NCI-H226 (cell line): ENCODE measurements at places on chromosomes 11 and 22.

DNA sequence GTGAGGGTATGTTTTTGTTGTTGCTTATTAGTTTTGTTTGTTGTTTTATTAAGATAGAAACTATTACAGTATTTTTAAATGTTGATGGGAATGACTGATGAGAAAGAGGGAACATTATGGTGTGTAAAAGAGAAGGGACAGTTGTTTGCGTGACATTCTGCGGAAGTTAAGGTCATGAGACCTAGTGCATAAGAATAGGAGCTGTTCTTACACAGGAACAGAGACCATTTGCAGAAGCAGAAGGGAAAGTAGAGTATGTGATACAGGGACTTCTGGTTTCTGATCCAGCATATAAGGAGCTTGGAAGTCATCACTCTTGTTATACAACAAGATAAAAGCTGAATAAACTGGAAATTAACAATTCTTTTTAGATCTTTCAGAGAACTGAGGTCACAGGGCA lies 299.2 kb upstream of the API5 start:
- no peak for DNase-seq

DNA sequence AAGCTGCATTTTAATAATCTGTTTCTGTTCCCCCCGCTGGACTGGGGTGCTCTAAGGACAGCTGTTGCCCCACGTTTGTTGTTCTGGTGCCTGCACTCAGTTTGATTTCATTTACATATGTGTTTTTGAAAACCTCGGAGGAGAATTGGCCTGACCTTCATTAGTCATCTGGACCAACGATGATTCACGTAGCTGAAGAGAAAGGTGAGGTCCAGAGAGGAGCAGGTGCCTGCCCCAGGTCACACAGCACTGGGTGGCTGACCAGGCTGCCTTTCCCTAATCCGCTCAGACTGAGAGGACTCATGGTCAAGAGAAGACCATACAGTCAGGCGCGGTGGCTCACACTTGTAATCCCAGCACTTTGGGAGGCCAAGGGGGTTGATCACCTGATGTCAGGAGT lies 3.8 kb downstream of the CSDC2 start:
- DNase-seq = peak; percentile 9

DNA sequence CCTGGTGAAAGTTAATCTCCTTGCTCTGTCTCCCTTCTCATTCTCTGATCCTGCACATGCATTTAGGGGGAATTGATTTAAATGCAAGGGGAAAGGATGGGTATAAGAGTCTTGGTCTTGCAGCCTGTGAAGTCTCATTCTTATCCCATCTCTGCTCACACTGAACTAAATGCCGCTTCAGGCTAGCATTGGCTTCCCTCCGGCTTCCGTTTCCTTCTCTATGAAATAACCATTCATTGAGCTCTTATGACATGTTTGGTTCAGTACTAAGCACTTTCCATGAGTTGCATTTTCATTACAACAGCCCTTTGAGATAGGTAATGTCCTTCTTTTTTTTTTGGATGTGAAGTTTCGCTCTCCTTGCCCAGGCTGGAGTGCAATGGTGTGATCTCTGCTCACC lies 5.6 kb downstream of the ZBTB16 start:
- no peak for DNase-seq

GRCh38 chr11:8017894-8018483 lies 30.9 kb downstream of the EIF3F start:
- DNase-seq = no peak

GRCh38 chr11:60204922-60205321 lies 22.0 kb upstream of the MS4A6A start:
- no peak for DNase-seq

GRCh38 chr22:22925805-22926369 lies 38.3 kb downstream of the IGLL5 start:
- DNase-seq = no peak

DNA sequence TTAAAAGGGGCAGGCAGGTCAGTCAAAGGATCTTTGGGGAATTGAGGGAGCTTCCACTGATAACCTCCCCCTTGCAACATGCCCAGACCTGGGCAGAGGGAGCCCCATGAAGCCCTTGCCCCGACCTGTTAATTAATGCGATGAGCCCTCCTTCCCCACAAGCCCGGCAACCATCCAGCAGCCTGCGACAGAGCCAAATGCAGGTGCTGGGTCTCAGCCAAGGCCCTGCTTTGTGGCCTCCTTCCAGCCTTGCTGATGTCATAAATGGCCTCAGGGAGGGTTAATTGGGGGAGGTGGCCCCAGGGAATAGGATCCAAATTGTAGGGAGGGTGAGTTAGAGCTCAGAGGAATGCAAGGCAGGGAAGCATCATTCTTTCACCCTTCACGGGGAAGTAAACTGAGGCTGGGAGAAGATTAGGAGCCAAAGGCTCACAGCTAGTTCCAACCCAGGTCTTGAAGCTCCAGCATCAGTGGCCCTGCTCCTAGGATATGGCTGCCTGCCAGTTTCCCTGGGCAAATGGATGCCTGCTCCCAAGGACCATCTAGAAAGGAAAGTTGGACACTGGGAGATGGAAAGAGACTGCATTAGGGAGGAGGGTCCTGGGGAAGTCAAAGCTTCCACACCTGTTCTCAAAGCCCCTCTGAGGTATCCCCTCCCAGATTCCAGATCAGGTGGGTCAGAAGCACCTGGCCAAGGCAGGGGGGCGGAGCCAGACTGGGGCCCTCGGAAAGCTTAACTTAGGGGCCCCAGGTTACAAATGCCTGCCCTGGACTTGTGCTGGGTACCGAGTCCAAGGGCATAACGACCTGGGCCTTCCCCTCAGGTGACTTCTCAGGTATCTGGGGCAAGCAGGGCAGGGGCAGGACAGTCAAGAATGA lies 34.1 kb downstream of the LMO1 start:
- peak; percentile 17 for DNase-seq

DNA sequence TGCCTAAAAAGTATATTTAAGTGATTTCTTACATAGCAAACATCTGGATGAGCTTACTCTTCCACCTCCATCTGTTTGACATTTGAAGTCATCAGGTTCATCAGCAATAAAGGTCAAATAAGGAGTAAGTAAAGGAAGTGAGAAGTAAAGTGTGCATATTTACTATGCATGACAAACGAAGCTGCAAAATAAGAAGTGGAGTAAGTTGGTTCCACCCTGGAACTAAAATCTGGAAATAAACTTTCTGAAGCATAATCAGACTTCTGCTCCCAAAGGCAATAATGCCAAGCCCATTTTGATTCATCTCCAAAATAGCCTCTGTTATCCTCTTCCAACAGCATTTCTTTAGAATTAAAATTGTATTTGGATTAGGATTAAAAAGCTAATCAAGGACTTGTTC lies 8.4 kb upstream of the FIBIN start:
- DNase-seq = no peak

GRCh38 chr11:118436639-118437207 lies 431 bp downstream of the KMT2A start:
- peak; percentile 11 for DNase-seq

DNA sequence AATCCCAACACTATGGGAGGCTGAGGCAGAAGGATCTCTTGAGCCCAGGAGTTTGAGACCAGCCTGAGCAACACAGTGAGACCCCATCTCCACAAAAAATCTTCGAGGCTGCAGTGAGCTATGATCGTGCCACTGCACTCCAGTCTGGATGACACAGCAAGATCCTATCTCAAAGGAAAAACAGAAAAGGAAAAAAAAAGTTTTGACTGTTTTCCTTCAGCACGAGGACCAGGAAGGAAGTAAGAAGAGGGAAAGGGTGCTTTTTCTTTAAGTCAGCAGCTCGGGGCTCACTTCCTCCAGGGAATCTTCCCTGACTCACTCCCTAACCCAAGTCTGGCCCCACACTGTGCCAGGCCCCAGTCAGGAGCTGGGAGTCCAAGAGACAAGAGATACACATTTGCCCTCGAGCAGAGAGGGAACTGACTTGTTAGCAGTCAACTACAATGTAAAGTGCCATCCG lies 14.2 kb downstream of the ARRB1 start:
- peak; percentile 90 for DNase-seq

DNA sequence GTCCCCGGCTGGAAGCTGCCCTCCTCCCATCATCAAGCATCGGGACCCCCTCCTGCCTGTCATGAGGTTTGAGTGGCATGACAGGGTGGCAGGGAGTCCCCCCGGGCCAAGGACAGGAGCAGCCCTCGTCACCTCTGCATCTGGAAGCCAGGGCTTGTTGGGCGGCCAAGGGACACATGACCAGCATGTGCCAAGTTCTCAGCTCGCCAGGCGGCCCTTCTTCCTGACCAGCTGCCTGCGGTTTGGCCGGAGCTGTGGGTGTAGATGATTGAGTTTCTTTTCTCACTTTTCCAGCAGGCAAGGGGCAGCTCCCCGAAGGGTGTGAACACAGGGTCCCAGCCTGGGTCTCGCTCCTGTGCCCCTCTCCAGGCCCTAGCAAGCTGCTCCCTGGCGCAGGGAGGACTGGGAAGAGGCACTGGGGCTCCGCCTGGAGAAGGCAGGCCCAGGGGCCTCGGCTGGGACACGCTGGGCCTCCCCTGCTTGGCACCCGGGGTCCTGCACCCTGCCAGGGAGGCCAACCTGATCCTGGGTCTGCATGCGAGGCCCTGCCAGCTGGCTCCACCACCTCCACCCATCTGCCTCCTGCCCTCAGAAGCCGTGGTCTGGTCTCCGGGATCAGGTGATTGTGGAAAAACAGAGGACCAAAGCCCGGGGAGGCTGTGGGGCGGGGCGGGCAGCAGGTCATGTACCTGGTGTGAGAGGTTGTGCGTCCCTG lies 13.4 kb downstream of the ARHGAP8 start:
- no peak for DNase-seq

DNA sequence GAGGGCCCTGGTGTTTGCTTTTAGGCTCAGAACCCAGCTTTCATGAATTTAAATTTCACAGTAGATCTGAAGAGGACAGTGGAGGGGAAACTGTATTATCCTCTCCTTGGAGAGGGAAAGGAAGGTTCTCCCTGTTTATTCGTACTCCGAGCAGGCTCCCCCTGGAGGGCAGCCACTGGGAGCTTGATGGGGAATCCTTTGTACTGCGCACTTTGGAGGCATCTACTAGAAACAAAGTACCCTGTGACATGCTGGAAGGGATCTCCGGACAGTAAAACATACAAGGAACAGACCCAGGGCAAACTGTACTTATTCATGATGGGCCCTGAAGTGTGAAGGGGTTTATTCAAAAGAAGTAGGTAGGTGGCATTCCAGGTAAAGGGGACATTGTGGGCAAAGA lies 27.2 kb downstream of the NAV2 start:
- no peak for DNase-seq

- DNase-seq = no peak
Measured at GRCh38 chr22:29201782-29202181, 3.9 kb upstream of the EMID1 start.

GRCh38 chr11:95445746-95446333 lies 214.8 kb upstream of the SESN3 start:
- DNase-seq = no peak

DNA sequence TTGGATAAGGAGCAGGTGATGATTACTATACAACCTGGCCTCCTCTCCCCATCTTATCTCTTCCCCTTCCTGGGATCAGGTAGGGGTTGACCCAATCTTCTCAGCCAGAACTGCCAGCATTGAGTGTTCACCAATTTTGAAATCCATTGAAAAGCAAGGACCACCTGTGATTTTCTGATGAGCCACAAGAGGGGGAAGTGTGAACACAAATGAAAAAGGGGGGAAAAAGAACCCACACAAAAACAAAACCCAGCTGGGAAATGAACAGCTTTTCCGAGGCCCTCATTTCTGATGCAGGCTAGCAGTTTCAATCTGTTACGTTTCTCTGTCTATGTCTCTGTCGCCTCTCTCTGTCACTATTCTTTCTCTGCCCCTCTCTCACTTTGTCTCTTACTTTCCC lies 161.9 kb downstream of the INSC start:
- DNase-seq = no peak

- DNase-seq = no peak
Measured at GRCh38 chr22:46907241-46908215, 145.1 kb downstream of the TBC1D22A start.

GRCh38 chr11:71263386-71263785 lies 11.0 kb upstream of the SHANK2 start:
- peak; percentile 7 for DNase-seq

DNA sequence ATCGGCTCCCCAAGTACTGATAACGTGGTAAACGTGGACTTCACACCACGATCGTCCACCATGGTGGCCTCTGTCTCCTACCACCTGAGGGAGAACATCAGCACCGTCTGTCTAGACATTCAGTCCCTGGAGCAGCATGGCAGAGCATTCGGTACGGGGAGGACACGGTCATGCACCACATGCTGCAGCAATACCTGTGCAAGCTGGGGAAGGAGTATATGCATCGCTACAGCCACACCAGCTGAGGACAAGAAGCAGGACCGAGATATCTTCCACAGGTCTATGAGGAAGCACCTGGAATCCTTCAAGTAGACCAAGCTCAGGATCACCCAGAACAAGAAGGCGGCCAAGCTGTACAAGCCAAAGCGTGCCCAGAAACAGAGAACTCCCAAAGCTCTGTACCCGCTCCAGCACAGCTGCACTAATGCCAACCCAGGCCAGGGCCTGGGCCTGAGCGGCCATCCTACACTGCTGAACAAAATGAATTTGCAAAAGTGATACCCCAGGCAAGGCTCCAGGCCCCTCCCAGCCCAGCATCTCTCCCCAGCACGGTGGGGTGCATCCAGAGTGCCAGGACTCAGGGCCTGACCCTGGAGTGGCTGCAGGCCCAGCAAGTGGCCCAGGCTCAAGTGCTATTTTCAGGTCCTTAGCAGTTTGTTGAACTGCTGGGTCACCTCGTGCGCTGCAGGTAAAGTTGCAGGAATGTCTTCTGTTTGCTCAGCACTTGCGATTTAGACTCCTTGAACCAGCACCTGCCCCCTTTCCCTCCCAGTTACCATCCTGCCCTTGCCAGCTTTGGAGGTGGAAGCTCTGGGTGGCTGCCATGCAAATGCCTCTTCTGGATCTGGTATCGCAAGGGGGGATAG lies 119.3 kb upstream of the SERPIND1 start:
- no peak for DNase-seq

- no peak for DNase-seq
Measured at GRCh38 chr22:42683578-42684283, 34.5 kb upstream of the CYB5R3 start.

GRCh38 chr11:125451400-125452124 lies 44.5 kb downstream of the FEZ1 start:
- DNase-seq = no peak

DNA sequence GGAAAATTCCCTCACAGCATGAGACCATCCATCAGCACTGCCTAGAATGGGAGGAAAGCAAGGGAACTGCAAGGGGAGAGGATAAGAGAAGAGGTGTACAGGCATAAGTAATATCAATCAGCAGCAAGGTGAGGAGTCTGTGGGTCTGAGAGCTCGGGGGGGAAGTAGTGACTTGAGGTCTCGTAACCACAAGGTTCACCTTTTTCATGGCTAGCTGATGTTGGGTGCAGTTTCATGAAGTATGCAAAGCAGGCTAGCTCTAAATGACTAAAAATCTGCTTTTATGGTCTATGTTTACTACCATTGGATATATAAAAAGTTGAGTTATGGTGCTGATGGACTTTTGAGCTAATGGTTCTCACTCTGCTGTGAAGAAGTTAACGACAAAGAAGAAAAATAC lies 35.8 kb downstream of the OR4C6 start:
- no peak for DNase-seq

DNA sequence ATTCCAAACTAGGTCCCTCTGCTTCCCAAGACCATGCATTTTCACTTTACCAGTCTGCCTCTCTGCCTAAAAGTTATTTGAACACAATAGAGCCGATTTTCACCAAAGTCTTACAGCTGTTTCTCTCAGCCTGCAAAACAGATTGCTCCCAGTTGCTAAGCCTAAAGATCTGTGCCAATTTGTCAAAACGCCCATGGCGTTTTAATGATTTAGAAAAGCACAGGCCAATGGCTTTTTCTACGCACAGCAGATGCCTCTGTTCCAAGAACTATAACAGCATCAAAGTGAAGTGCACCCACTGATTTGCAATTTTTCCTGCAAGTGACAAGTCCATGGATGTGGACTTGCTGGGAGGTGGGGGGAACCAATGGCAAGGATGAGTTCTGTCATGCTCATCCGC lies 173.9 kb upstream of the SYN3 start:
- no peak for DNase-seq

GRCh38 chr11:68328374-68329091 lies 16.1 kb downstream of the LRP5 start:
- no peak for DNase-seq
